Psoas muscle (tissue), 8 donors: ENCODE measurements at places on chromosomes 1 and 21. TPM values are rescaled to one million over a fixed set of nuclear protein-coding genes. Genes with fewer than 3 reads are reported as not detected.

KRTAP19-1 gene
- total RNA-seq: not detected

PIK3R3 gene
- 17.3 TPM for total RNA-seq

SLC35F3 gene
- total RNA-seq: 0.16 TPM

FMO1 gene
- not detected for total RNA-seq

CTSS gene
- 11.0 TPM for total RNA-seq

HSD3B1 gene
- not detected for total RNA-seq

FMO5 gene
- total RNA-seq: 1.4 TPM

L1TD1 gene
- total RNA-seq: not detected

ADORA1 gene
- total RNA-seq: 9.4 TPM

FCAMR gene
- not detected for total RNA-seq

PDC gene
- total RNA-seq: not detected

RNU1-1 gene
- 4,558 TPM for total RNA-seq

COA7 gene
- 25.2 TPM for total RNA-seq

FTCD gene
- not detected for total RNA-seq

C8A gene
- not detected for total RNA-seq

RRAGC gene
- total RNA-seq: 18.1 TPM

EPHX1 gene
- 95.8 TPM for total RNA-seq

REN gene
- not detected for total RNA-seq

DNA sequence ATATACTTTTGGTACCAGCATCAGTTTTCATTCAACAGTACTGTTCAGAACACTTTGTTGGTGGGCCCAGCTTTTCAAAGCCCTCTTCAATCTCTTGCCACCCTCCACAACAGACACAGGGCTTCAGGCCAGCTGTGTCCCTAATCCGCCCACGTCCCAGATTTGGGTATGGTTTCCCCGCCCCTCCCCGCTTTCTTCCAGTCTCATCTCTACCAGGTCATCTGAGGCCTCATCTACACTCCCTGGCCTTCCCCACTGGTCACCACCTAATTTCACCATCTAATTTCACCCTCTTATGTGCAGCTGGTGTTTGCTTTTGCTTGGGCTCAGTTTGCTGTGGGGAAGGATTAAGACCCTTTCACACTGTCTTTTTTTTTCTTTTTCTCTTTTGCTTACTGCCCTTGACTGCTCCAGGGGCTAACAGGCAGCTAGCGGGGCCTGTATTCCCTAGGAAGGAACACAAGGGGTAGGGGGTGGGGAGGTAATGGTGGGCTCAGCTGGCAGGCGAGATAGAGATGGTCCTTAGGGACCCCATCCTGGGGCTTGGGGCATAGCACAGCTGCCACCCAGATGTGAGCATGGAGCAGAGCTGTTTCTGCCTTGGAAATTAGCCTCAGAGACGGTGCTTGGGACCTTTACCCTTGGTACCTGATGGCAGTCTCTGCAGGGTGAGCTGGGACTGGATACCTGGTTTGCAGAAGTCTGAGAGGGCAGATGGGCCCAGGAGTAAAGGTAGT is 3.8 kb upstream of the EPB41 start:
- DNase-seq: no peak

- no peak for DNase-seq
These were observed 21.5 kb upstream of the SLC2A1 start for GRCh38 chr1:42979896-42980800.

DNA sequence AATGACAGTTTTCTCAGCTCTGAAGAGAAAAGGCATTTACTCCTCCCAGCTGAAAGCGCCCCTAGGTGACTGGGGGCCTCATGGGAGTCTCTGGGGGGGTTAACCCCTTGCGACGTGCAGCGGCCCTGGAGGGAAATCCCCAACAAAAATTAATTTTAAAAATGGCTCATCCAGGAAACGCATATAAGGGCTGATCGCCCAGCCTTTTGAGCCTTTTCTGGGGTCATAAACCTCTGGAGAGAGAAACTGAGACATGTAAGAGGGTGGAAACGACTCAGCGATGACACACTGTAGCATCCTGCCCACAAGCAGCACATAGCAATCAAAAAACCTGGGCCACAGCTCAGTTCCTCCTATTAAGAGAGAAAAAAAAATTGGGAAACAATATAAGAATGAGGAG is 20.4 kb upstream of the HPDL start:
- no peak for DNase-seq

- DNase-seq: peak; percentile 33
These were observed 31.8 kb downstream of the MYOM3 start for GRCh38 chr1:24080131-24080530.

- DNase-seq: no peak
These were observed 93.1 kb downstream of the VAV3 start for GRCh38 chr1:107871687-107872395.

- DNase-seq: peak; percentile 66
These were observed 5.5 kb upstream of the GBP6 start for GRCh38 chr1:89358287-89358893.

- no peak for DNase-seq
These were observed 210.4 kb upstream of the RUNX1 start for GRCh38 chr21:35259457-35259856.

DNA sequence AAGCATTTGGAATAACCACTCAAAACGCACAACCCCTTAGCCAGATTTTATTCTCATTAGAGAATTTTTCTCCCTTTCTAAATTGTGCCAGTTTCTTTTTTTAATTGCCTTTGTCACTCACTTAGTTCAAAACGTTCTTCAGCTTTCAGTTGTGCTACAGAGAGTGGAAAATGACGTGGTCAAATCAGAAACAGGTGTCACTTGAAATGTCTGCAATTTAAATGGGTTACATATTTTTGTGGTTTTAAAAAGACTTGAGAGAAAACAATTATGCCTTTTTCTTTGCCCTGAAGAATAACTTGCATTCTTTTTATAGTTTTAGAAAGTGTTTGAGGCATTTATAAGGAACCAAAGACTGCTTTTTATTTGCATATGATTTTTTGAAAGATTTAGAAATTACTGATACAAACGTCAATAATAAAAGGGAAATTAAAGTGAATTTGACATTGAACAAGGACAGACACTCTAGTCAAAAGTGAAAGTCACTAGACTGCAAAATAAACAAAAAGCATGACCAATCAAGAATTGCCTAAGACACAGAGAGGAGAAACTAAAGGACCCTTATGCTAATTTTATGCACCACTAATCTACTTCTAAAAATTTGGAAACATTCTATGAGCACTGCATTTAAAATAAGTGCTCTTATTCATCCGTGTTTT is 191.0 kb downstream of the TPR start:
- no peak for DNase-seq

DNA sequence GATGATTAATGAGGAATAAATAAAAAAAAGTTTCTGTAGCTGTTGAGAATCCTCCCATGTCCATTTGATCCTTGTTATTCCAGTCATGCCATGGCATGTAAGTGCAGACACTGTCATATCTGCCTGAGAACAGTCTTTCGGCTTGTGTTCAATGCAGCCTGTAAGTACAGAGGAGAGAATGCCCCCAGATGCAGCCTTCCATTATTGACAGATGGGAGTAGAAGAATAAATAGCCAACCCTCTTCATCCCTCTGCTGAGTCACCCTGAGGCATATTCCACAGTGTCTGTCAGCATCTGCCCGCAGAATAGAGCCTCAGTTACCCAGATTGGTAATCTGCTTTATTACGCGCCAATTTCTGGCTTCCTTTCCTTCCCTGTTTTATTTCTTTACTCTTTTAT is 139.4 kb downstream of the LRRC7 start:
- no peak for DNase-seq

GRCh38 chr1:77824694-77825093 is 45.2 kb downstream of the MIGA1 start:
- no peak for DNase-seq

- no peak for DNase-seq
These were observed 2.1 kb upstream of the CAPN8 start for GRCh38 chr1:223667484-223668182.

- no peak for DNase-seq
These were observed 42.4 kb upstream of the ESRRG start for GRCh38 chr1:216765346-216766300.

- DNase-seq: no peak
These were observed 2.7 kb upstream of the HMGN2 start for GRCh38 chr1:26469558-26469957.

- DNase-seq: no peak
These were observed 58.2 kb downstream of the ZNF644 start for GRCh38 chr1:90963651-90964050.

- DNase-seq: peak; percentile 71
These were observed 93.8 kb downstream of the LAMC2 start for GRCh38 chr1:183279835-183280234.

GRCh38 chr1:54955359-54955758 is 25.1 kb upstream of the TMEM61 start:
- no peak for DNase-seq

DNA sequence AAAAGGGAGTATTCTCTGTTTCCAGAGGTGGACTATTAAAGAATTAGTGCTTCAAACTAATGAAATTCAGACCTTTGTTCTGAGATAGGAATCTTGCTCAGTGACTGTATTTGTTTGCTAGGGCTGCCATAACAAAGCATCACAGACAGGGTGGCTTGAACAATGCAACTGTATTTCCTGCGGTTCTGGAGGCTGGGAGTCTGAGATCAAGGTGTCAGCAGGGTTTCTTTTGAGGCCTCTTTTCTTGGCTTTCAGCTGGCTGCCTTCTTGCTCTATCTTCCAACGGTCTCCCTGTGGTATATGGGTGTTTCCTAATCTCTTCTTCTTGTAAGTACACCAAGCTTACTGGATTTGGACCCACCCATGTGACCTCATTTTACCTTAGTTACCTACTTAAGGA is 264.6 kb upstream of the PROX1 start:
- no peak for DNase-seq

- DNase-seq: no peak
These were observed 13.3 kb downstream of the CYP4X1 start for GRCh38 chr1:47036764-47037163.

GRCh38 chr1:164767752-164768402 is 208.9 kb downstream of the PBX1 start:
- no peak for DNase-seq

DNA sequence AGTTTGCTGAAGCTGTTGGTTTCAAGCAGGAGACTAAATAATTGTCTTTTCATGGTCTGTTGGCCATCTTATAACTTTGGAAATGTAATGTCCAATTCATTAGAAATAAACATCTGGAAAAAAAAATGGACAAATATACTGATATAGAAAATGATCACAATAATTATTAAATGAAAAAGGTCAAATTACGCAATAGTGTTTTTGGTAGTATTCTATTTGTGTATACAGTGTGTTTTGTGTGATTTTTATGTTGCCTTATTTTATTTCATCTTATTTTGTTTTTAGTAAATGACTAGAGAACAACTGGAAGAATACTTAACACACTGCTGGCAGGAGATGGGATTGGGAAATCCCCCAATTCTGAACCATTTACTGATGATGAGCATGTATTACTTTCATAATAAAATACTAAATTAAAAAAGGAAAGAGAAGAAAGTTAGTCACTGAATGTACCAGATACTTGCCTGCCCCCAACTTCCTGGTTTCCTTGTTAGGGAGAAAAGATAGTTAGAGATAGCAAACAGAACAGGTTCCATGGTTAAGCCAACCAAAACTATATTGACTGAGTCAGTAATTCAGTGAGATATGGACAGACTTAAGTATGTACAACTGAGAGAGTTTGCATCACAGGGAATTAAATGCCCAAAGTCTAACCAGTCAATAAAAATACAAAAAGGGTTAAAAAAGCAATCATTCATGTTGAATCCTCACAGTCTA is 24.0 kb upstream of the SAMD13 start:
- no peak for DNase-seq

DNA sequence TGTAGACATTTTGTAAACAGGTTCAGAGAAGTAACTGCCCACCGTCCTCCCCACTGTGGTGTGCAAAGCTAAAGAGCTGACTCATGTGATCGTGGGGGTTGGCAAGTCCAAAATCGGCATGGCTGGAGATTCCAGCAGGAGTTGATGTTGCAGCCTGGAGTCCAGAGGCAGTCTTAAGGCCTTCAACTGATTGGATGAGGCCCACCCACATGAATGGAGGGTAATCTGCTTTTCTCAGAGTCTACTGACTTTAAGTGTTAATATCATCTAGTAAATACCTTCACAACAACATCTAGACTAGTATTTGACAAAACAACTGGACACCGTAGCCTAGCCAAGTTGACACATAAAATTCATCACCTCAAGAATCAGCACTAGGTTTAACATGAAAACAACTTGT is 281.6 kb downstream of the KIF26B start:
- no peak for DNase-seq

DNA sequence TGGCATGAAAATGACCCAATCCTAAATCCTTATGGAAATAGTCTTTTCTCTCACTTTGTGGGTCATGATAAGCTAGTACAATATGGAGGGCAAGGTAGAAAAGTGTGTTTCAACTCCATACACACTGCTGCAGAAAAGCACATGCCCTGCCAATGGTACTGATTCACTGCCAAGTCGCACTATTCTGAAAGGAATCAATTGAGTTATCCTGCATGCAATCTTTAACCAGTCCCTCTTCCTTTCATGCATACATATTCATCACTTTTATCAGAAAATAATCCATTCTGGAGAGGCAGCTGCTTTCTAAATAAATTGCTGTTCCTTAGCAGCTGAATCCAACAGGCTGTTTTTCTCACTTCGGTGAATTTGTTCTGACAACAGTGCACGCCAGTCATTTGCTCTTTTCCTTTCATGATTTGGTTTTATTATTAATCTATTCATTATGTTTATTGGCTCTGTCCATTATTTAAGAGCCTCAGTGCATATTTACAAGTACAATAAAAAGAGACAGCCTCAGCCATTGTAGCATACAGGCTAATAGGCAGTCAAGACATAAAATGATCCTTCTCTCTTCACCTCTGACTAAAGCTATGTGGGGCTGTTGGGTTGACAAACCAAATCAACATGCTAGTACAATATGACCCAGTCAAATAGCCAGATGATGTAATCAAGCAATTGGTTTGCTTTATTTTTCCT is 108.8 kb downstream of the CHD1L start:
- DNase-seq: no peak

- DNase-seq: no peak
These were observed 53.2 kb upstream of the LYST start for GRCh38 chr1:235919833-235920441.

DNA sequence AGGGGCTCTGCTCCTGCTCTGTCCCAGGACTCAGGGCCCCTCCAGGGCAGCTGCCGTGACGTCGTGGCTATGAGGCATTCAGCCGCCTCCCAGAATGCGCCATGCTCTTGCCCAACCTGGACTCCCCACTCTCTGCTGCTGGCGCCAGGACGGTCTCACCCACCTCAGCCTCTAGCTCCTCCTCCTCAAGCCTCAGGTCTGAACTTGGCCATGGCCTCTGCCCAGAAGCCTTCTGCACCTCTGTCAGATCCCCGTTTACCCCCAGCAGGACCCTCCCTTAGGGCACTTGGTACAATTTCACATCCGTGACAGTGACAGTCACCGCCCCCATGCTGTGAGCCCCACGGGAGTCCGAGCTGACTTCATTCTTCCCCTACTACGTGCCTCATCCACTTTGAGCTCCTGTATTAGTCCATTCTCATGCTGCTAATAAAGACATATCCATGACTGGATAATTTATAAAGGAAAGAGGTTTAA is 4.9 kb downstream of the CSTB start:
- no peak for DNase-seq

- DNase-seq: no peak
These were observed 109.5 kb upstream of the NFIA start for GRCh38 chr1:60972841-60973364.
